ENCODE measurements at places on chromosomes 7 and 10.

- DNase-seq = no peak
Observed at GRCh38 chr10:4241724-4242345, 456.8 kb upstream of the KLF6 start.

GRCh38 chr7:6612819-6613218, 2.6 kb upstream of the ZNF853 start:
- no peak for DNase-seq

DNA sequence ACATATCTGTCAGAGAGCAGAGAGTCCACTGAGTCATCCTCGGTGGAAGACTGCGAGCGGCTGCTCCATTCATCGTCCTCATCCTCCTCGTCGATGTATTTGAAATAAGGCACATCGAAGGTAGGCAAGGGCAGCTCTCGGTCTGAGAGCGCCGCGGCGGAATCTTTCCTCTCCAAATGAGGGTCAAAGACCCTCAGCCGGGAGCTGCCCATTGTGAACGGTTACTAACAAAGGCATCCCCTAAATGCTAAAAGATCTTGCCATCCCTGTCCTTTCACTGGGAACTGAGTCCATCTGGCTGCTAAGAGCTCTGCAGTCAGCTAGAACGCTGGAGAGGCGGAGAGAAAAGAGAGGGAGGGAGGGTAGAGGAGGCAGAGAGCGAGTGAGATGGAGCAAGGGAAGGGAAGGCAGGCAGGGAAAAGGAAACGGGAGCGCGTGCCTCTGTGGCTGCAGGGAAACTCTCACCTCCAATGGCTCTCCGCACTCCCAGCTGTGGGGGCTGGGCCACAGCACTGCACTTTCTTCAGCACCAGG, 163.4 kb downstream of the RAPGEF5 start:
- peak; percentile 93 for DNase-seq

GRCh38 chr7:106022193-106022821, 59.2 kb downstream of the CDHR3 start:
- no peak for DNase-seq

DNA sequence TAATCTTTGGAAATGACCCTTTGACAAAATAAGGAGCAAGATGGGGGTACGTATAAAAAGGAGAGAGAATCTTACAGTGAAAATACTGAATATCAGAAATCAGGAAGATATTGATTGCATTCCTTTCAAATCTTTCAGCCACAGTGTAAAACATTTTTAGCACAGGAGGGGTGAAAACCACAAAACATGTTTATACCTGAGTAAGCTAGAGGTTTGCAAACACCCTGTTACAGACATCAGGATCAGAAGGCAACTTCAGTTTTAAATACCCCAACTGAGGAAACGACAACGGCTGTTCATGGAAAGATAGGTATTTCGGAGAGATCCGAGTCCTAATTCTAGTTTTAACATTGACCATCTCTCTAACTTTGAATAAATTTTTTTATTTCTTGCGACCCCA, 69.1 kb upstream of the ITGB1 start:
- DNase-seq = no peak

Data from NCI-H82 (cell line).